Activated CD8-positive, alpha-beta memory T cell treated with anti-CD3 and anti-CD28 coated beads for 4 hours (primary cell): ENCODE measurements at places on chromosomes 11 and 22.

GRCh38 chr11:119108146-119108856 is 1.2 kb downstream of the C2CD2L start:
- DNase-seq, result no peak

GRCh38 chr11:130918081-130918480 is 1.8 kb upstream of the SNX19 start:
- no peak for DNase-seq

- no peak for DNase-seq
These were observed 22.2 kb downstream of the BLID start for GRCh38 chr11:122093731-122094275.

DNA sequence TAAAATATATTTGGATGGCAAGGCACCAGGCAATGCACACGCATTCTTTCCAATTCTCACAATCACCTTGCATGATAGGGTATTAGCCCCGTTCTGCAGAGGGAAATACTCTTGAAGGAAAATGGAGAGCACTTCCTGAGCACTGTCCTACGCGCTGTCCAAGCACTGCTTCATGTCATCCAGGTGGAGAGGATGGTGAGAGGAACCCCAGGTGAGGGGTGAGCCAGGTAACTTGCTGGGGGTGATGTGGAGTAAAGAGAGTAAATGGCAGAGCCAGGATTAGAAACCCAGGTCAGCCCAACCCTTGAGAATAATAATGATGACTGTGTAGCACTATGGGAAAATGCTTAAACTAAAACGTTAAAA is 711 bp upstream of the PACSIN2 start:
- no peak for DNase-seq

DNA sequence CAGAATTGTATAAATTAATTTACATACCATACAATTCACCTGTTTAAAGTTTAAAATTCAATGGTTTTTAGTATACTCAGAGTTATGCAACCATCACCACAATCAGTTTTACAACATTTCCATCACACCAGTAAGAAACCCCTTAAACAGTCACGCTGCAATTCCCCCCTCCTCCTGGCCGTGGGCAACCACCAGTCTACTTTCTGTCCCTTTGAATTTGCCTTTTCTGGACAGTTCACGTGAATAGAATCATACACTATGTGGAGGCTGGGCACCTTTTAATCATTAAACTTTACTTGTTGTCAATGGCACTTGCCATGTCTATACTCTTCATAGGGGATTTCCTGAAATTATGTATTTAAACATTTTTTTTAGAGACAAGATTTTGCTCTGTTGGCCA is 20.1 kb upstream of the SWAP70 start:
- DNase-seq, result no peak

DNA sequence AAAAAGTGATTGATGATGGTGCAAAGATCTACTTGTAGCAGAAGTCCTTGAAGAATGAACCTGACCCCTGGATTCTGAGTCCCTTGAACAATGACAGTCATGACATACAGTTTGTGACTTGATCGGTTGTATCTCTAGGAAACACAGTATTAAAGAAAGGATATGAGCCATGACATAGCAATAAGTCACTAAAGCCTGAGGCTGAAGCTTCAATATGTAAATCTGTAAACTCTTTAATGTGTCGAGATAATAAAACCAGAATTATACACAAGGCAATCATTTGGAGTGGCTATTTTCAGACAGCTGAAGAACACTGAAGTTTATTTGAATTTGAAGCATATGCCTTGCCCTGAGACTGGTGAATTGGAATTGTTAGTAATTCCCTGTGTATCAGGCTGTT is 911.5 kb upstream of the RAG2 start:
- no peak for DNase-seq

- DNase-seq, result peak; percentile 45
These were observed 2.8 kb downstream of the CHADL start for GRCh38 chr22:41237707-41238569.

- no peak for DNase-seq
These were observed 83.2 kb downstream of the CACNA1I start for GRCh38 chr22:39653787-39654077.

- DNase-seq, result no peak
These were observed 9.2 kb upstream of the PHF21A start for GRCh38 chr11:46130286-46130940.

- DNase-seq, result no peak
These were observed 110.0 kb upstream of the SYN3 start for GRCh38 chr22:33167998-33168790.

DNA sequence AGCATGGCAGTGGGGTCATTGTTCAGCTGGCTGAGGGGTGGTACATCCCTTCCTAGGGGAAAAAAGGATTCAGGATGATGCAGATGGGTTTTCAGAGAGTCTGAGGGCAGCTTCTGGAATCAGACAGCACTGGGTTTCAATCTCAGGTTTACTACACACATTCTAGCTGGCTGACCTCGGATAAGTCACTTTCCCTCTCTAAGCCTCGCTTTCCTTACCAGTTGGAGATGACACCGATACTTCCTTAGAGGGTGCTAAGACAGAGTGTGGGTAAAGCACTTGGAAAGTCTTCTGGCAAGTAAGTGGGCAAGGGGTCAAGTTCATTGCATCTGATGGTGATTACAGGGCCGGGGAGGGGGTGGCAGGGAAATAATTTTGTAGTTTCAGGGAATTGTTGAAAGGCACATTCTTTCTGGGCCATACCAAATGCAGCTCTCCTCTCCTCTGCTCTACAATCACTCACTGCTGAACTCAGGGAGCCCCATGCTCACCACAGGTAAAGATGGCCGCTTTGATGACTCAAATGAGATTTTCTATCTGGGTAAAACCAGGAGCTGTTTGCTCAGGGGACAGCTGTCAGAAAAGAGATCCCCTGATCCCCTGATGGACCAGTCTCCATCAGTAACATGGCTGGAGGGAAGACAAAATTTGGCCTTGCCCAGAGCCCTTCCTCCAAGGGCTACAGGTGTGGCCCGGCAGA is 6.5 kb upstream of the MIAT start:
- no peak for DNase-seq

- no peak for DNase-seq
These were observed 87.0 kb upstream of the THY1 start for GRCh38 chr11:119509969-119510401.

DNA sequence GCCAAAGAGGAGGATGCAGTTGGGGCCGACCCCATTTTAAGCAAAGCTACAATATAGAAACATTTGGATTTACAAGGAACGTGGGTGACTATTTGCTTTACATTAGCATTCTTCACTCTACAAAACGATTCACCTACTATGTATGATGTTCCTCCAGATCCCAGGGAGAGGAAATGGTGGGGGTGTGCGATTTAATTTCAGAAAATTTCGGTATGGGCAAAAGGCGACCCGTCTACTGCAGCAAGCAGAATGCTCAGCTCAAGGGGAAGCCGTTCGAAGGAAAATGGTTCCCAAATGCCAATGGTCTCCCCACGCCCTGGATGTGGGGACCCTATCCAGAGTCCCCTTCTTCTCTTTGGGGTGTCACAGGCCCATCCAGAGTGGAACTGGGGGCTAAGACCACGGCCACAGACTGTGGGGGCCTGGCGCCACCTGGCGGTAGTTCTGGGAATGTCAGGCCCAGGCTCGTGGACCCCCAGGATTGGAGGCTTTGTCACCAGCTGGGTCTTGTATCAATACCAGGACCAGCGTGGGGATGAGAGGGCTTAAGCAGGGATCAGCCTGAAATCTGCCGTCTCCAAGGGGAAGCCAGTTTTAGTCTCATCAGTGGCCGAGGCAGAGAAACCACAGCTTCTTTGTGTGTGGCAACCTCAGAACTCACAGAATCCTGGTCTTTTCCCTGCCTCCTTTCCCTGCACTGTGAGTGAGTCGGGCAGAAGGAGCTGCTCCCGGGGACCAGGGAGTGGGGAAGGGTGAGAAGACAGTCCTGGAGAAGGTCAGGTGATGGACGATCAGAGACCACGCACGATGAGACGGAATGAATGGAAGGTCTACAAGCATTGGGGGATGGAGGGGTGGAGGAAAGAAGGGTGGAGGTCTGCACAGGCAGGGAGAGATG is 8.4 kb downstream of the LRRC10B start:
- DNase-seq, result peak; percentile 20

DNA sequence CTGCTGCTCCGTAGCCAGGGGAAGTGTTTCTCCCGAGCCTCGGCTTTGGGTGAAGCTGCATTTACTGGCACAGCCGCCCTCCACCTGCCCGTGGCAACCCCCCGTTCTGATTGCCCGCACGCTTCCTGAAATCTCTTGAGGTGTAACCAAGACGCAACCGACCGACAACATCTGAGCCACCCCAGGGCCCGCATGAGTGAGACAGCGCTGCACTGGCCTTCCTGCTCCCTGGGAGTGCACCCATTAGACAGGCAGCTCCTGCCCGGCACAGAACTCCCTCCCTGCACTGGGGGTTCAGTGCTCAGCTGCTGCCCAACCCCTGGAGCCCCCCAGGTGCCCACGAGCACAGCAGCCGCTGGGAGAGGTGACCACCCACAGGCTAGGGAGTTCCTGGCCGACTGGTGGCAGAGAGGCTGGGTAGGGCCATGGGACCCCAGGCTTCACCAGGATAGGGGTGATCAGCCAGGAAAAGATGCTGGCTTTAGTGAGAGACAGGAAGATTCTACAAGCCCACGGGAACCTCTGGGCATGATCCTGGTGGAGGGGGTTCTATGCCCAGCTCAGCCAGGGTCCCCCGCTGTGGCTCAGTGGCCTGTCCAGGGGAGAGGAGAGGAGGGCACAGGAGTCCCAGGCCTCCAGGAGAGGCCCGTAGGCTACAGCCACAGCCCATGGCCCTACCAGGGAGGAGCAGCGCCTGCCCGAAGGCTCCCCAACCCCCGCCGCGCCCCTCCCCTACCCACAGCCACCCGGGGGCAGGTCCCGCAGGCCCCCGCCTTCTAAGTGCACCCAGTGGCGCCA is 14.6 kb downstream of the PLXNB2 start:
- no peak for DNase-seq

GRCh38 chr22:33493476-33494205 is 426.6 kb downstream of the LARGE1 start:
- no peak for DNase-seq

- no peak for DNase-seq
These were observed 50.3 kb downstream of the SPON1 start for GRCh38 chr11:14012846-14013245.

DNA sequence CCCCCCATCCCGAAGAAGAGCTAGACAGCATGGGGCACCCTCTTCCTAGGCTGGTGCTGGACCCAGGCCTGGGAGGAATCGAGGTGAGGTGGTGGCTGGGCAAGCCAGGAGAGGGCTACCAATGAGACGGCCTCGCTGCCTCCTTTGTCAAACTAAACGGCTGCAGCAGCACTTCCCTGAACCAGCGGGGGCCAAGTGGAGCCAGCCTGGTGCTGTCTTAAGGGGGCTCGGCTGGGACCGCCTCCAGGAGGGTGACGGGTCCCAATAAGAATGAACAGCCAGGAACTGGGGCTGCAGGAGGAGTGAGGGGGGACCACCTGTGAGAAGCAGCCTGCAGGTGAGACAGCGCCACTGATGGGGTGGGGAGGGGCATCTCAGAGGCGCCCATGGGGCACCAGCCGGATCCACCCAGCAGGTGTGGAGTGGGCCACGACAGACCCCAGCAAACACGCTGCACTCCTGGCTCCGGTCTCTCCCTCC is 17.1 kb downstream of the IFT27 start:
- no peak for DNase-seq

GRCh38 chr11:9263840-9264315 is 1.3 kb downstream of the DENND5A start:
- DNase-seq, result peak; percentile 22

DNA sequence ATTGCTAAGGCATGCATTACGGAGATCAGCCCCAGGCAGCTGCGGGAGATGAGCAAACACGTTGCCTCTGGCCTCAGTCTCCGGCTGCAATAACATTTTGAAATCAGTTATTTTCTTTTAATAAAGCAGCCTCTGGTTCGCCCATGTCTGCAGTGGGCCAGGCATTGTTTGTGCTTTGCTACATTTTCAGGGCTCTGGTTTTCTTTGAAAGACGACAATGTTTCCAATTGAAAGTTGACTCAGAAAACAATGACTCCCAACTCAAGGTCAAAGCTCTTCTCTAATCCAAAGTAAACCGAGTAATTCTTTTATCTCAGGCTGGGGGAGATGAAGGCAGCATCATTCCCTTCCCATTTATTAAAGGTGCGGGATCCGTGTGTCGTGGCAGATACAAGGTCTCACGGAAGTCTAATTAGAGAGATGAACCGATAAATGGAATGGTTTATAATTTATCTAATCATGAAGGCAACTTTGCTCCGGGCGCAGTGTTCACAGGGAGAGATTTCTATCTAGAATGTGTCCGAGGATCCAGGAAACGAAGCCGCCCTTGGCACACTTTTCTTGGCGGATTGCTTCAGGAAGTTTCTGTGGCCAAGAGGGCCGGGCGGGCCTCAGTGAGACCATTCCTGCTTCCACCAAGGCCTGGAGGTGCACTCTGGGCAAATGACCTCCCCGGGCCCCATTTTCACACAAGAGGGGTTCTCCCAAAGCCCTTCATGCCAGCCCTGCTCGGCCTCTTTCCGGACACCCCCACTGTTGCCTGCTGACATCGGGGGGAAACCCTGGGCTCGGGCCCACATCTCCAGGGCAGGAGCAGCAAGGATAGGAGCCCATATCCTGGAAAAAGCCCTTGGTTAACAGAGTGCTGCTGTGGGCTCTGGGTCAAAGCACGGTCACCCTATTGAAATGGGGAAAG is 811.4 kb downstream of the BRD1 start:
- DNase-seq, result no peak

DNA sequence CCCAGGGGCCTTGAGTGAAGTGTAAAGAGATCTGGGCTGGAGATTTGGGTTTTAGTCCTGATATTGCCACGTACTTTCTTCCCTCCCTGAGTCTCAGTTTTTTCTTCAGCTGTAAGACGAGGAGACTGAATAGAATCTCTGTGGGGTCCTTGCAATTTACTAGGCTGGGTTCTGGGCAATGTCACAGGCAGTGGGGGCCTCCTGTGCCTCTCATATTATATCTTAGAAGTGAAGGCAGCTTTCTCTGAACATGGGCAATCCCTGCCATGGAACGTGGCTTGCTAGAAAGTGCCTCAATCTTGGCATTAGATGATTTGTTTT is 62.0 kb upstream of the PTPRJ start:
- DNase-seq, result no peak

GRCh38 chr11:1260023-1260501 is 37.2 kb downstream of the MUC5B start:
- no peak for DNase-seq

- DNase-seq, result no peak
These were observed 91.2 kb downstream of the CLPB start for GRCh38 chr11:72343006-72343756.

DNA sequence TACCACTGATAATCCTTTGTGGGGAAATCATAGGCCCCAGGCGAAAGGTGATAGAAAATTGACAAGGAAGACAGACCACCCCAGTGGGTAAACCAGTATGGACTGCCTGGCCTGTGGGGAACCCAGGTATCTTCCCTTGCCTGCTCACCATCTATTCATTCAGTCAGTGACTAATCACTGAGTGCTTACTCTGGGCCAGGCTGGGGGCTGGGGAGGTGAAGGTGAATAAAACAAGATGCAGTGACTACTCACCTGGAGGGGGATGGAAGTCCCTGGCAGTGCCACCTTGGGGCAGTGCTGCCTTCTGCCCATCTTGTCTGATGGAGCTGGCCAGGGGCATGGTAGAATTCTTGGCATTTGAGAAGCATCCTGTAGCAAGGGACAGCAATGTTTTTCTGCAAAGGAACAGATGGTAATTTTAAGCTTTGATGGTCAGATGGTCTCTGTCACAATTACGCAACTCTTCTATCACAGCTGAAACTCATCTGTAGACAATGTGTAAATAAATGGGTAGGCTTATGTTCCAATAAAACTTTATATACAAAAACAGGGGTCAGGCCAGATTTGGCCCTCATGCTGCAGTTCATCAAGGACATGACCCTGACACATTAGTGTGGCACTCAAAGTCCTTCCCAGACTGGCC is 4.6 kb downstream of the ISX start:
- no peak for DNase-seq
